Left ventricle myocardium inferior (tissue), 1 donor: ENCODE measurements at places on chromosomes 4 and X. TPM values are rescaled to one million over a fixed set of nuclear protein-coding genes. Genes with fewer than 3 reads are reported as not detected.

GRCh38 chr4:140005699-140006098 is 148.3 kb downstream of the MAML3 start:
- no peak overlapping the region for H3K4me3 ChIP-seq
- no peaks in the 10 kb centered on the region for H3K36me3 ChIP-seq
- no peak overlapping the region for H3K27ac ChIP-seq

DNA sequence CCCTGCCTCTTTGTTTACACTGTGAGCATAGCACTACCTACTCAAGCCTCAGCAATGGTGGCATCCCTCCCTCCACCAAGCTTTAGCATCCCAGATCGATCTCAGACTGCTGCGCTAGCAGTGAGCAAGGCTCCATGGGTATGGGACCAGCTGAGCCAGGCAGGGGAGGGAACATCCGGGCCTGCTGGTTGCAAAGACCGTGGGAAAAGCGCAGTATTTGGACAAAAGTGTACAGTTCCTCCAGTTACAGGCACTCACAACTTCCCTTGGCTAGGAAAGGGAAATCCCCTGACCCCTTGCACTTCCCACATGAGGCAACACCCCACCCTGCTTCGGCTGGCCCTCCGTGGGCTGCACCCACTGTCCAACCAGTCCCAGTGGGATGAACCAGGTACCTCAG is 26.5 kb downstream of the EGF start:
- no peak for DNase-seq
- H3K4me1 ChIP-seq: no peaks in the 10 kb centered on the region
- no peaks in the 10 kb centered on the region for H3K27me3 ChIP-seq
- H3K36me3 ChIP-seq: no peaks in the 10 kb centered on the region
- no peak overlapping the region for H3K27ac ChIP-seq

DNA sequence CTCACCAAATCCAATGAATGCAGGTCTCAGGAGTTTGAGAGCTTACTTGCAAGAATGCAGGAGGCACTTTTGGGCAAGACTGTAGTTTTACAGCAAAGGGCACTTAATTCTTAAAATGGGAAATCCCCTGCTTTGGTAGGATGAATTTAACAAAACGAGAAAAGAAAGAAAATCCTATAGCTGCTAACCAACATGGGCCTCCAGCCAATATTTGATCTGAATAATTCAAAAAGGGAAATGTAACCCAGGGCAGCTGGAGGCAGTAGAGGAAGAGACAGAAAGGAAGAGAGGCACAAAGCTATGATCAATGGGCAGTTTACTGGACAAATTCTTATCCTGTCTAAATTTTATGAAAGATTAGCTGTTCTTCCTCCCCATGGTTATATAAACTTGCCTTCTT is 142.3 kb downstream of the SH3KBP1 start:
- no peak overlapping the region for H3K27ac ChIP-seq
- DNase-seq: no peak
- no peaks in the 10 kb centered on the region for H3K36me3 ChIP-seq
- no peak overlapping the region for H3K4me3 ChIP-seq

DNA sequence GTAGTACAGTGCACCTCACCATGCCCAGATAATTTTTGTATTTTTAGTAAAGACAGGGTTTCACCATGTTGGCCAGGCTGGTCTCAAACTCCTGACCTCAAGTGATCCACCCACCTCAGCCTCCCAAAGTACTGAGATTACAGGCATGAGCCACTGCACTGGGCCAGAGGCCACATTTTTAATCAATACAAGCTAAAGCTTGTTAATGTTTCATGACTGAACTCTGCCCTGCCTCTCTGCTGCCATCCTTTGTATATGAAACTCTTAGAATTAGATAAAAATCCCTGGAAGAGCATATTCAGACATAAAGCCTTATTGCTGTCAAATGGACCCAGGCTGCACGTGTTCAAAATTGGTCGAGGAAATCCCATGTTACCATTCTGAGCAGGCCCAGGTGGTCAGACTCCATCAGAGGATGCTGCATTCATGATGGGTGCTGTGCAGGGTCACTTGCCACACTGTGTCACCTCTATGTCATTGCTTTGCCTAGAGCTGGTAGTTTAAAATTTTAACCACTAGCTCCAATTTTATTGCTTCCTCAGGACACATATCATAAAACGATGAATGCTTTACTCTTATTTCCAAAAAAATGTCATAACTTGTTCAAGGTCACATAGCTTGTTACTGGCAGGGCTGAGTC is 45.2 kb downstream of the LNX1 start:
- no peaks in the 10 kb centered on the region for H3K27me3 ChIP-seq
- no peak overlapping the region for H3K4me3 ChIP-seq
- no peak for DNase-seq
- H3K4me1 ChIP-seq: peaks cover 27% of the 10 kb centered on the region

GRCh38 chr4:123804196-123804721 is 407.7 kb downstream of the SPRY1 start:
- H3K36me3 ChIP-seq: no peaks in the 10 kb centered on the region
- H3K27ac ChIP-seq: no peak overlapping the region
- no peak overlapping the region for H3K4me3 ChIP-seq
- H3K4me1 ChIP-seq: peaks cover 4% of the 10 kb centered on the region
- no peaks in the 10 kb centered on the region for H3K27me3 ChIP-seq

DNA sequence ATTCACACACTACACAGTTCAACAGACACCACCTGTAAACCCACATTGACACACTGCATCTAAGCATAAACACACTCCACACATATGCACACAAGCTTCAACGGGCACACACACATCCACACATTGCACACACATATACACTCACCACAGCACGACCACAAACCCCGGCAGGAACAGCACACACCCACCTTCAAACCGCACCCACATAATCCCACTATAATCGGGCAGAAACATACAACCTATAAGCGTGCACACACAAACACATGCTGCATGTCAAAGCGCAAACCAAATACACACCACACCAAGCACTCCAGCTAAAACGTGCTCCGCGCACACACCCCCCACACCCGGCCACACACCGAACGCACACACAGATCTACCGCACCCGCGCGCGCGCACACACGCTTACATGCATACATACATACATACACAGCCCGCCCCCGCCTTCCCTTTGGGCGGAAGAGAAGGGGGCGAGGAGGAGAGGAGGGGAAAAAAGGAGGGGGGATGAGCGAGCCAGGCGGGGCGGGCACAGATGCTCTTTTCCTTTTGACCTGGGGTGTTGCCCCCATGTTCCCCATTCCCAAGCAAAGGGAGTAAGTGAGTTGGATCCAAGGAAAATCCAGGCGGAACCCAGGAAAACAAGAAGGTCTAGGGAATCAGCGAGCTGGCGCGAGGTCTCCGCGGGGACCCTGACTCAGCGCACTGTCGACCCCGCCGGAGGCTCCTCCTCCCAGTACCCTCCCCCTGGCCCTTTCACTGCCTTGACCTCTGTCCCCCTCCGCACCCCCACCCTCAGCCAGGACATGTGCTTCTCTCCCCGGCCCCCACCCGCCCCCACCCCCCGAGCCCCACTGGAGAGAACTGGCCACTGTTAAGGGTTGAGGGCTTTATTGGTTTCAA is 9.9 kb downstream of the ARHGAP36 start:
- H3K27ac ChIP-seq: no peak overlapping the region
- H3K36me3 ChIP-seq: no peaks in the 10 kb centered on the region
- DNase-seq: no peak
- no peak overlapping the region for H3K4me3 ChIP-seq

GRCh38 chr4:158826057-158826456 is 57.2 kb downstream of the FNIP2 start:
- H3K36me3 ChIP-seq: peaks cover 8% of the 10 kb centered on the region
- peak overlapping the region; percentile 73 for H3K27ac ChIP-seq
- no peak for DNase-seq
- peak overlapping the region; percentile 22 for H3K4me3 ChIP-seq

- no peaks in the 10 kb centered on the region for H3K36me3 ChIP-seq
- no peaks in the 10 kb centered on the region for H3K4me1 ChIP-seq
- peaks cover 58% of the 10 kb centered on the region for H3K27me3 ChIP-seq
Measured at GRCh38 chr4:6122496-6122895, 77.9 kb downstream of the JAKMIP1 start.

DNA sequence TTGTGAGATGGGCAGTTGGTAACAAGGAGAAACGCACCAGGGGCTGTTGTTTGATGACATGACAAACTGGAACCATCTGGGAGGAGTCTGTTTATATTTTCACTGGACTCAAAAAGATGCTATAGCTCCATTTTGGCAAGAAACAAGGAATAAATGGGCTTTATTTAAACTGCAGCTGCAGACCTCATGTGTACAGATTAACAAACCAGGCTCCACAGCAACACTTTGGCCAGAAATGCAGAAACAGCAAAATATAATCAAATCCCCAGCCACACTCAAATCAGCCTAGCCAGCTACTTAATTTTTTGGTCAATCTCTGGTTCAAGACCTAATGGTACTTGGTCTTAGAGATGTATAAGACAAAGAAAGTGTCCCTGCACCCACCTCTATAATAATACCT is 52.7 kb downstream of the ASB9 start:
- no peak for DNase-seq
- H3K36me3 ChIP-seq: no peaks in the 10 kb centered on the region
- H3K27ac ChIP-seq: no peak overlapping the region
- H3K27me3 ChIP-seq: no peaks in the 10 kb centered on the region
- no peaks in the 10 kb centered on the region for H3K4me1 ChIP-seq

- H3K4me3 ChIP-seq: no peak overlapping the region
- H3K4me1 ChIP-seq: no peaks in the 10 kb centered on the region
- no peak for DNase-seq
- no peaks in the 10 kb centered on the region for H3K27me3 ChIP-seq
Measured at GRCh38 chrX:111003118-111003517, 92.9 kb upstream of the PAK3 start.

GRCh38 chr4:174318829-174319764 is 35.4 kb downstream of the CEP44 start:
- H3K36me3 ChIP-seq: peaks cover 14% of the 10 kb centered on the region
- H3K4me3 ChIP-seq: no peak overlapping the region
- H3K27ac ChIP-seq: no peak overlapping the region
- no peaks in the 10 kb centered on the region for H3K27me3 ChIP-seq
- DNase-seq: no peak
- H3K4me1 ChIP-seq: no peaks in the 10 kb centered on the region

GRCh38 chrX:120302434-120302833 is 8.8 kb downstream of the TMEM255A start:
- H3K36me3 ChIP-seq: no peaks in the 10 kb centered on the region
- H3K27me3 ChIP-seq: peaks cover 22% of the 10 kb centered on the region
- no peaks in the 10 kb centered on the region for H3K4me1 ChIP-seq
- no peak overlapping the region for H3K27ac ChIP-seq
- DNase-seq: no peak

DNA sequence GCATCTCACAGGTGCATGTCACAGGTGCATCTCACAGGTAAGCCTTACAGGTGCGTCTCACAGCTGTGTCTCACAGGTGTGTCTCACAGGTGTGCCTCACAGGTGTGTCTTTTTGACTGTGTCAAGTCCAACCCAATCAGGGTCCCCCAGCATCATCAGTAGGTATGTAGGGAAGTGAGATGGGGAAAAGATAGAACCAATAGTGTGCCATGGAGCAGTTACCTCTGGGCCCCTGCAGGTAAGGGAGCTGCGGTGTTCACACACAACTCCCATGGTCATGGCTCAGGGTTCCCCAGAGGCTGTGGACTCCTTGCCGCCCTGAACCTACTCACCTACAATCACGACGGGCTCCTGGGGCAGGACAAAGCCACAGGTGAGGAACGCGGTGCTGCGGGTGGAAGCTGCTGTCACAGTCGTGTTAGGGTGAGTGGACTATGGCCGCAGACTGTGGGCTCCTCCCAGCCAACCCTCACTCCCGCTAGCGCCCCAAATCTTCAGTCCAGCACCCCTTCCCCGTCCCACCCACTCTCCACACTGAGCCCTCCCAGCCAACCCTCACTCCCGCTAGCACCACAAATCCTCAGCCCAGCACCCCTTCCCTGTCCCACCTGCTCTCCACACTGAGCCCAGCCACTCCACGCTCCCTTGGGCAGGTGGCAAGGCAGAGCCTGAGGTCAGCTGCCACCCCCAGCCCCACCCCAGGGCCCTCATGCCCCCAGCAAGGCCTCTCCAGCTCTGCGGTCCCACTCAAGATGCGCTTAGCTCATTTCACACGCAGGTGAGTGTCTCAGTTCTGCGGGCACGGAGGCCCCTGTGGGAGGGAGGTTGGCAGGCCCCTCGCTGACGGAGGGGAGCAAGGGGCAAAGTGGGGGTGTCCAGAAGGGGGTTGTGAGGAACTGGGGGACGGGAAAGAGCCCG is 2.1 kb upstream of the PDE6B start:
- H3K36me3 ChIP-seq: no peaks in the 10 kb centered on the region
- H3K27me3 ChIP-seq: peaks cover 79% of the 10 kb centered on the region
- no peak overlapping the region for H3K27ac ChIP-seq

GRCh38 chr4:68183417-68183816 is 53.7 kb upstream of the TMPRSS11F start:
- H3K4me1 ChIP-seq: no peaks in the 10 kb centered on the region
- no peak overlapping the region for H3K27ac ChIP-seq
- H3K36me3 ChIP-seq: no peaks in the 10 kb centered on the region
- DNase-seq: no peak
- H3K4me3 ChIP-seq: no peak overlapping the region

GRCh38 chrX:107825698-107826237 is at the start of gene MID2:
Gene MID2, plus strand, starts transcription at chrX:107825866. Its CDS starts 561 bp downstream, at chrX:107826427.
- H3K27me3 ChIP-seq: no peaks in the 10 kb centered on the region
- DNase-seq: peak; percentile 24
- H3K4me3 ChIP-seq: peak within 1 kb of the TSS; percentile 70
- H3K27ac ChIP-seq: peak within 1 kb of the TSS; percentile 90
- H3K36me3 ChIP-seq: no peaks in the 10 kb centered on the region

DNA sequence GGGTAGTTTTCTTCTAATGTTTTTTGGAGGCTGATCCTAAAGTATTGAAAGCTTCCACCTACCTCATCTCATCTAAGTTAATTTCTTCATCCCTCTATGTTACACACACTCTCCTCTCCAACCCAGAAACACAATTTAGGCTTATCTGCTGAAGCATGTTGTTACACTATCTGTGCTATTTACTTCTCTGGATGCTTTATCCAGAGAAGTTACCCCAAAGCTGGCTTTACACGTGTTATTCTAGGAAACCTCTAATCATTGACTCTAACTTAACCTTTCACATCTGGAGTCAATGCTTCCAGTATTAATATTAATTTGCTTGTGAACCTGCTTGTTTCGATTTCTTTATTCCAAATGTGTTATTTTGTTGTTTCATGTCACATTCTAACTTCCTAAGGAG is 87.3 kb upstream of the NMU start:
- H3K4me1 ChIP-seq: no peaks in the 10 kb centered on the region
- DNase-seq: no peak
- H3K27me3 ChIP-seq: no peaks in the 10 kb centered on the region
- H3K27ac ChIP-seq: no peak overlapping the region

The IL13RA1 gene
- total RNA-seq: 14.8 TPM

The NXF3 gene
- total RNA-seq: 0.69 TPM
